ENCODE measurements at places on chromosomes 13 and 19. TPM values are rescaled to one million over a fixed set of nuclear protein-coding genes. Genes with fewer than 3 reads are reported as not detected.

The HSD11B1L gene
- total RNA-seq = 12.6 TPM

The SERPINE3 gene
- not detected for total RNA-seq

The ATXN8OS gene
- total RNA-seq = not detected

The SIGLEC14 gene
- 1.6 TPM for total RNA-seq

The PCP2 gene
- not detected for total RNA-seq

The PEAK3 gene
- total RNA-seq = 0.47 TPM

The ASF1B gene
- 16.7 TPM for total RNA-seq

The CCDC194 gene
- total RNA-seq = 0.41 TPM

The CGB3 gene
- not detected for total RNA-seq

The IGFL3 gene
- total RNA-seq = not detected

The COX6B2 gene
- 0.12 TPM for total RNA-seq

The PSG6 gene
- not detected for total RNA-seq

The SLC10A2 gene
- total RNA-seq = 0.12 TPM

The KRTDAP gene
- not detected for total RNA-seq

Data from metanephros (tissue), 2 donors.